ENCODE measurements at places on chromosomes 7 and 10.

GRCh38 chr7:148865283-148865682, 18.8 kb downstream of the EZH2 start:
- DNase-seq = no peak

DNA sequence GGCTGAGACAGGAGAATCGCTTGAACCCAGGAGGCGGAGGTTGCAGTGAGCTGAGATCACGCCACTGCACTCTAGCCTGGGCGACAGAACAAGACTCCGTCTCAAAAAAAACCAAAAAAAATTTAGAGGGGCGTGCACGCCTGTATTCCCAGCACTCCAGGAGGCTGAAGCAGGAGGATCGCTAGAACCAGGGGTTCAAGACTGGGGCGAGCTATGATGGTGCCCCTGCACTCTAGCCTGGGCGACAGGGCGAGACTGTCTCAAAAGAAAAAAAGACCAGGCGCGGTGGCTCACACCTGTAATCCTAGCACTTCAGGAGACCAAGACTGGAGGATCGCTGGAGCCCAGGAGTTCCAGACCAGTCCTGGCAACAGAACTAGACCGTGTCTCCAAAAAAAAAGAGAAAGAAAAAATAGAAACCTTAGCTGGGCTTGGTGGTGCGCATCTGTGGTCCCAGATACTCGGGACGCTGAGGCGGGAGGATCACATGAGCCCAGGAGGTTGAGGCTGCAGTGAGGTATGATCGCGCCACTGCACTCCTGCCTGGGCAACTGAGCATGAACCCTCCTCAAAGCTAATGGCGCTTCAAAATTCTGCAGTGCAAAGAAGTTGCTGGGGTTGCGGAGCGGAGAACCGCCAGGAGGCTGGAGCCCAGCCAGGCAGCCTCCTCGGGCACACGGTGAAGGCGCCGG, 382 bp upstream of the MBLAC1 start:
- DNase-seq = no peak

- DNase-seq = no peak
These were observed 7.4 kb upstream of the SMIM30 start for GRCh38 chr7:113125728-113126127.

DNA sequence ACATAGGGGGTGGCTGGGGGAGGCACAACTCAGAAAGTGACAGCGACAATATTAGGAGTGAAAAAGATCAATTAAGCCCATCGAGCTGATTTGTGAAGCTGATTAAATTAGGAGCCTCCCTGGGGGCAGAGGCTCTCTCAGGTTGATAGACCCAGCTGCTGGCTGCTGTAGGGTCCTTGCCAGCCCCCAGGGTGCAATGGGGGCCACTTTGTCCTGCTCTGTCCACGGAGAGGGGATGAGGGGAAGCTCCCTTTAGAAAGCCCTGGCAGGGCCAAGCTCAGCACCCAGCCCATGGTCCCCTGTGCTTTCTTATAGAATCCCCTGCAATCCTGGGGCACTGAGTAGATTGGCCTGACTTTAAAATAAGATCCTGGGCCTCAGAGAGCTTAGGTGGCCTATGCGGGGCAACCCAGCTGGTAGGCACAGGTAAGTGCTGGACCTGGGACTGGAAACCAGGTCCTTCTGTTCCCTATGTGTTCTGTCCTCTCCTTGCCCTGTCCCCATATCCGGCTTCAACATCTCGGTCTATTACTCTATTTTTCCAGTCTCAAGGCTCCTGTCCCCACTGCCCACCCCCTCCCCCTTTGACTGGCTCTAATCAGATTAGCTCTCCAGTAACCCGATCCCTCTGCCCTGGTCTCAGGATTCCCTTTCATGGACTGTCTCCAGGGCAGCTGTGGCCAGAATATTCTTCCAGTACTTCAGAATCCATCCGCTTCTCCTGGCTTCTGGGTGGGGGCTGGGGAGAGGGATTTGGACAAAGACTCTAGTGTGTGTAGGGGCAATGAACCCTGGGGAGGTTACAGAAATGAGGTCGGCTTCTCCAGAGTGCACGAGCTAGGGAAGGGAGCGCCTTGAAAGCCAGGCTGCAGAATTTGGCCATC, 259.6 kb downstream of the RPS24 start:
- DNase-seq = no peak

GRCh38 chr10:36578306-36578705, 547.1 kb upstream of the ANKRD30A start:
- no peak for DNase-seq

DNA sequence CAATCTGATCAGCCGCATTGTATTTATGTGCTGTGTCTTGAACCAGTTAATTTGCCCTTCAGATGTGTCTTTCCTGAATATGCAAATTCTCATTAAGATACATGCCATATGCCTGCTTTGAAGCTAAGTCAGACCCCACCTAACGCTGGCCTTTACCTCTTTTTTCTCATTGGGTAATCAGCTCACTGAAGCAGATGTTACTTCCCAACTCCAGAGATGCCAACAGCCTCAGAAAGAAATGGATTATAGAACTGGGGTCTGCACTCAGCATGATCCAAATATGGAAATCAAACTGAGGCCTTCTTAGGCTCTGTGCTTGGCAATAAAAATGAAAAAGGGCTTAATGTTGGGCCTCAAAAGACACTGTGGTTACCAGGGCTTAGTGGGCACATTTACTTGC, 113.9 kb downstream of the FZD1 start:
- DNase-seq = no peak

GRCh38 chr10:6464862-6465430, 115.1 kb downstream of the PRKCQ start:
- DNase-seq = peak; percentile 2

GRCh38 chr7:7210475-7211237, 28.3 kb downstream of the C1GALT1 start:
- no peak for DNase-seq

DNA sequence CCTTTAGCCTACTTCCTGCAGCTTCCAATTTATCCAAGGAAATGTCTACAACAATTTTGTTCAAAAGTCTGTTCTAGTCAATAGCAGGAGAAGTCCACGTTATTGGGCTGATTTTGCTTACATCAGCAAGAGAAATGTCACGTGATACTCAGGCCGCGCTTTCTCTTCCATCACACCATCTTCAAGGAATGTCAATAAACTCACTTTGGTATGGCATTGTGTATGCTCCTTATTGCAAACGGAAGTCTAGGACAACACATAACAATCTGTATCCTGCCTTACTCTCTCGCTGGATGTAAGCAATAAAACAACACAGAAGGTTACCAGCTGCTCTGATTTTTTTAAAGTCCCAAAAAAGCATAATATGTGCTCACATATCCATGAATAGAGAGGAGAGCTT, 17.1 kb upstream of the STK17A start:
- no peak for DNase-seq

GRCh38 chr7:32935558-32935957, 21.7 kb upstream of the FKBP9 start:
- DNase-seq = no peak

- no peak for DNase-seq
These were observed 3.0 kb downstream of the UCMA start for GRCh38 chr10:13231190-13231589.

- DNase-seq = no peak
These were observed 110.4 kb downstream of the PRKCQ start for GRCh38 chr10:6469661-6470060.

DNA sequence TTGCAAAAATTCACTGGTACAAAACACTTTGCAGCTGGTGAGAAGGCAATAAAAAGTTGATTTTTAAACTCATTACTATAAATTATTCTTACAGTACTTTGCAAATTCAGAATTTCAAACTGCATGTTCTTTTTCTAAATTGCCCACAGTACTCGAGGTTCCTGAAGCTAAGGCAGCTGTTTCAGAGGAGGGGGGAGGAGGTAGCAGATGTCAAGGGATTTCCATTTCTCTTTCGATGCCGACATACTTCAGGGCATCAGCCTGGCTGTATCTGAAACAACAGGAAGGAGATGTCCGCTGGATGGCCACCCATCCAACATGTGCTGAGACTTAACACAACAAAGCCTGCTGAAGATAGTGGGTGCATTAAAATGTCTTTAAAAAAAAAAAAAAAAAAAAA, 76.7 kb downstream of the EZH2 start:
- DNase-seq = no peak

GRCh38 chr10:48366261-48366660, 59.8 kb downstream of the MAPK8 start:
- no peak for DNase-seq

DNA sequence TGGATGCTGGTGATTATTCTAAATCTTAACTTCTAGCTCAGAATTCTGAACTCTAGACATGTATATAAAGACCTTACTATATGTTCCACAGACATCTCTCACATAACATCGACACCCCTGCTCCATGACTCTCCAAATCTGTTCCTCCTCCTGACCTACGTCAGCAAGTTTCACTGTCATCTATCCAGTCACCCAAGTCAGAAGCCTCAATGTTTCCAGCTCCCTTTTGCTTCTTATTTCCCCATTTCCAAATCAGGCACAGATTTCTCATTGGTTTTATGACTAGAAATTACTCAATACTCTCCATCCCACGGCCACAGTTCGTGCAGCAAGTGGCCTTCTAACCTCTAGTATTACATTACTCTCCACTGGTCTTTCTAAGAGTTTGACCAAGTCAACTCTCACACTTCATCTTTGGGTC, 28.5 kb downstream of the EPC1 start:
- DNase-seq = peak; percentile 15

- no peak for DNase-seq
These were observed 95.3 kb upstream of the CYP26C1 start for GRCh38 chr10:92965314-92965713.

DNA sequence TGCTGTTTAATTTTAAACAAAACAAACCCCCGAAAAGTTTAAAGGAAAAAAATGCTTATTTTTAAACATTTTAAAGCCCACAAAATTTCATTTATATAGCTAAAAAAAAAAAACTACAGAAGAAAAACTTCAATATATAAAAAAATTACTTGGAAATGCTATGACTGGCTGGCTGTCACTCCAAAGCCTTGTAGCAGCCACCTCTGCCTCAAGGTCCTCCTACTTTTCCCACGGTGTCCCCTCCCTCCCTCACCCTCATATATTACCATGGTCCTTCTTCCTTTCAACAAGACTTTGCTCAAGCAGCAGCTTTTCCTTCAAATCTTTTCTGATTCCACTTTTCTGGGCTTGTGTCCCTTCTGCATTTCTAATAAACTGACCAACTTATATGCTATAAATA, 122.0 kb downstream of the TPK1 start:
- no peak for DNase-seq

GRCh38 chr7:76430211-76430610, 5.5 kb downstream of the ZP3 start:
- no peak for DNase-seq

GRCh38 chr7:82722946-82723345, 279.4 kb upstream of the CACNA2D1 start:
- DNase-seq = no peak

DNA sequence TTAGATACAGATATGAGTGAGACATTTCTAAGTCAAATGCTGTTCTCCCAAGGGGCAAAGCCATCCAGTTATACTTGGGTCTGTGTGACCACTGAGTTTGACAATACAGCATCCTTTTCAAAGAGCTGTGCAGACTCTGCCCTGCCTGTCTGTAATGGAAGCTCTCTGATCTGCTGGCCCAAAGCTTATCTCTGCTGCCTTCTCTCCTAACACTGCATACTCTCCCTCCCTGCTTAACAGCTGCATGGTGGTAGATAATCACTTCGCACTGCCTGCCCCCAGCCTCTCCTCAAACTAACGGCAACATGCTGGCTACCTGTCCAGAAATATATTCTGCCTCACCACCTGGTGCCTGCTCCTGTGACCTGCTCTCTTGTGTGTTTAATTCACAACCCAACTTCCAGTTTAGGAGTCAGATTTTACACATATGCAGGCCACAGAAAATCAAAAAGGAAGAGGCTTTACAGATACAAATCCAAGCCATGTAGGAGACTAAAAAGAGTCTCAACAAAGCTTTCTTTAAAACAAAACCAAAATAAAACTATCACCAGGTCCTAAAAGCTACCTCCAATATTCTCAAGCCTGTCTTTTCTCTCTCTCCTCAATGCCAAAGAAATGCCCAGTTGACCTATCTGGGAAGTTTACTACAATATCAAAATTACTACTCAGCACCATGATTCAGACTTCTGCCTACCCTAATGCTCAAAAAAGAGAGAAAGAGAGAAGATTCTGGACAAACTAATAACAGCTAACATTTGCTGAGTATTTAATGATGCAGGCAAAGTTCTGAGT, 145.6 kb downstream of the RELN start:
- no peak for DNase-seq

DNA sequence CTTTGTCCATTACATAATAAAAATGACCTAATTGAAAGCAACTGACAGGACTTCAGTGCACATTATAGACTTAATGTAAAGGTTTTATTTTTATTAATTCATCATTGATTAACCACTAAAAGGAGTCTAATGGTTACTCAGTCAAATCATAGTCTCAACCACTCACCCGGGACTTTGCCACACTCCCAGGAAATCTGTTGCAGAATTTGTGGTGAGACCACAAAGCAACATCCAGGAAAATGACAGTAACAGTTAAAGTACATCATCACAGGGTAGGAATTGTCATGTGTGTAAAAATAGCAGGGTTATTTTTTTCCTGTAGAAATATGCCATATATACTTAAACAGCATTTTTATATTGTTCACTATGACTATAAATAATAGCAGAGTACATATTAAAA, 6.3 kb upstream of the HGF start:
- no peak for DNase-seq

- no peak for DNase-seq
These were observed 59.8 kb downstream of the BPGM start for GRCh38 chr7:134706468-134706867.

- DNase-seq = no peak
These were observed 322.2 kb downstream of the BMPER start for GRCh38 chr7:34227525-34227924.

- DNase-seq = no peak
These were observed 100.8 kb upstream of the STK17A start for GRCh38 chr7:43481902-43482678.

GRCh38 chr7:118878336-118878735, 653.8 kb downstream of the ANKRD7 start:
- no peak for DNase-seq
